Dorsolateral prefrontal cortex (tissue), 122 donors: ENCODE measurements at places on chromosomes 7 and 10.

DNA sequence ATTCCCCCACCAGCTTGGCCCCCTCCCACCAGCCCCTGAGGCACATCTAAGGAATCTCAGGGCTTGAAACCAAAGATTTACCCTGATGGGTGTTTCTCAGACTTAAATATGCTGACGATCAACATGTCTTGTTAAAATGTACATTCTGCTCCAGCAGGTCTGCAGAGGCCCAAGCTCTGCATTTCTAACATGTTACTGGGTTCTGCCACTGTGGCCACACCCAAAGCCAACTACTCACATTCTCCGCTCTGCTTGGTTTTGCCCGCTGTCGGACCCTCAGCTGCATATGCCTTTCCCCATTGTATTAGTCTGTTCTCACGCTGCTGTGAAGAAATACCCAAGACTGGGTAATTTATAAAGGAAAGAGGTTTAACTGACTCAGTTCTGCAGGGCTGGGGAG, 8.9 kb downstream of the PIP4K2A start:
- no peak for DNase-seq

DNA sequence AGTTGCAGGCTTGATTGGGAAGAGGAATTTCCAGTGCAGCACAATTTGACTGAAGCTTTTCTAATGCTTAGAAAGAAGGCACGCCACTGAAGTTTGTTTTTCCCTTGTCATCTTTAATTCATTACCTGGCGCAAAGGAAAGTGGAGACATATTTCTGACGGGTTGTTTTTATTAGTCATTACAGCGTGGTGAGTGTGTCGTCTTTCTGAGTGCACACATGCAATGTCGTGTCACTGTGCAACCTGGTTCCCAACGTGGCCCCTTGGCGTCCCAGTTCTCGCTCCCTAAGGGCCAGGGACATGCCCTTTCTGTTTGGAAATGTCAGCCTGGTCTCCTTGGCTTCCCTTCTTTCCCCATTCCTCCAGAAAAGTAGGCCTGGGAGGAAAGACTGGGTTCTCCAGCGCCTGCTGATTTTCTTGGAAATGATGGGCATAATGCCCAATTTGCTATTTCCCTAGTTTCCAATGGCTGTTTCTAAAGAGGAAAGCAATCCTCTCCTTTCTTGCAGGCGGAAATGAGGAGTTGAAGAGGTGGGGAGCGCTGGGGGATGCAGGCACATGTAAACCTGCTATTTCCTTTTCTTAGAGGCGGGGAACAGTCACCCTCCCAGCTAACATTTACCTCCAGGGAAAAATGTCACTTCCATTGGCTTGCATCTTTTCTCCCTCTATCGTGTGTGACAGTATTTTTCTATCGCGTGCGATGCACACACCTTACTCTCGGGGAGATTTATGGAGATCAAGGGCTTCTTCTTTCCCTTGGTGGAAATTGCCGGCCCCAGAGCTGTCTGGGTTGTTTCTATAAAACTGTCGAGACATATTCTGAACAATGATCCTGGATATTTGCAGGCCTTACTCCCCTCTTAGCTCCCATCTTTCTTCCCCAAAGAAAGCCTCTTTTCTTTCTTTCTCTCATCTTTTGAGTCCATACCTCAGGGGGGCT, 249.8 kb downstream of the ARHGAP12 start:
- DNase-seq: no peak

GRCh38 chr10:86344714-86345161, 21.9 kb downstream of the GRID1 start:
- DNase-seq: no peak

GRCh38 chr7:6316226-6316625, 43.8 kb upstream of the CYTH3 start:
- no peak for DNase-seq
